ENCODE measurements at places on chromosomes 16 and 17.

DNA sequence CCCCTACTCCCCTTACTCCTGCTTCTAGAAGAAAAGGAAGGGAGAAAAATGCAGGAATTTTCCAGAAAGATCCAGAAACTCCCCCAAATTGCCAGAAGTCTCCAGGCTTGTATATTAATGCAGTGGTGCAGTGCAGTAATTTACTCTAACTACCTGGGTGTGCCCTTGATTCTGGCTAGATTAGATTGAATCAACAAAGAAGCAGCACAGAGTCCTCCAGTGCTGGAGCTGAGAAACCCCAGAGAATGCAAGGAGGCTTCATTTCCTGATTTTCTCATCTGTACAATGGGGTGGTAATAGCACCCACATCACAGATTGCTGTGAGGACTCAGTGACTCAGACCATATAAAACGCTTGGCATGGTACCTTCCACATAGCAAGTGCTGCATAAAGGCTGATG is 247.3 kb upstream of the RPL38 start:
- no peak for DNase-seq

DNA sequence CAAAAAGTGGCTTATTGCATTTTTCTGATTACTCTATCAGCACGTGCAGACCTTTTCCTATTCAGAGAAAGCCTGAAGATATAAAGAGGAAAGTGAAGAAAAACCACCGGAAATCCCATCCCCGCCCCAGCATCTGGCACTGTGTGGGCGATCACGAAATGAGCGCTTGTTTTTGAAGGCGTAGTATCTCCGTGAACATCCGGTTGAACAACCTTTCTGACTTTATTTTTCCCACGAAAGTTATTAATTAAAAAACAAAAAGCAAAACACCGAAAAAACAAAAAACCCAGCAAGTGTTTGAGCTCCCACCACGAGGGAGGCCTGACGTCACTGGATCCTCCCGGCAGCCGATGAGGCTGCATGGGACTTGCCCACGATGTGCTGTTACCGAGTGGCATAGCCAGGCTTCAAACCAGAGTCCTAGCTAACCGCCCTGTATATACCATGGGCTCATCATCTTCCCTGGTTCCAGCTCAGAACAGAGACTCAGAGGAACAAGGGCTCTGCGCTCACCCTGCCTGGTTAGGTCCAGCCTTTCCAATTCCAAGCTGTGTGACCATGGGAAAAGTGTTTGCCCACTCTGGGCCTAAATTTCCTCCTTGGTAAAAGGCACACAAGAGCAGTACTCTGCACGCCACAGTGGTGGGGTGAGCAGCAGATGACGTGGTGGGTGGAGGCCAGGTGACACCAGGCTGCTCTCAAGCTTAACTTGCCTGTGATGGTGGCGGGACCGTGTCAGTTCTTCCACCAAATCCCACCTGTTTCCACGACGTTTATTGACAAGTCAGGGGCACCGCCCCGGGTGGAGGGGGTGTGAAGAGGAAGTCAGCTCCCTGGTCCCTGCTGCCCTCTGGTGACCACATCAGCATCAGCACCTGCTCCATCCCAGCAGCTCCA is 34.3 kb upstream of the IL21R start:
- peak; percentile 85 for DNase-seq

- DNase-seq = no peak
Measured at GRCh38 chr17:39011907-39012468, 44.8 kb upstream of the FBXO47 start.

DNA sequence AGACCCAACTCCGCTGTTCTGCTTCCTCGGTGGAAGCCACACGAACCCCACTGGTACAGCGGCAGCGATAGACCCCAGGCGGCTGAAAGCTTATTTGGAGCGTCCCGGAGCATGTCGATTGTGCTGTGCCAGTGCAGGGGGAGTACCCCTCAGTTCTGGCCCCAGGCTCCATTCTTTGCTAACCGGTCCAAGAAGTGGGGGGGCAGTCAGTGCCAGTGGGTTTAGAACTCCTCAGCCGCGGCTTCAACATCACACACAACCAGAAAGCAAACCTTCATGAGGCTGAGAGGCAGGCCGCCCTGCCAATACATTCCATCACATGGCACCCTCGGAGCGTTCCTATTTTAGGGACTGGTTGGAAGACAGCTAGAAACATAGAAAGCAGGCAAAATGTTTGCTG is 1.7 kb upstream of the MNT start:
- no peak for DNase-seq

- DNase-seq = no peak
Measured at GRCh38 chr16:76222087-76222486, 55.1 kb upstream of the CNTNAP4 start.

- DNase-seq = no peak
Measured at GRCh38 chr16:78177987-78178386, 78.5 kb downstream of the WWOX start.

DNA sequence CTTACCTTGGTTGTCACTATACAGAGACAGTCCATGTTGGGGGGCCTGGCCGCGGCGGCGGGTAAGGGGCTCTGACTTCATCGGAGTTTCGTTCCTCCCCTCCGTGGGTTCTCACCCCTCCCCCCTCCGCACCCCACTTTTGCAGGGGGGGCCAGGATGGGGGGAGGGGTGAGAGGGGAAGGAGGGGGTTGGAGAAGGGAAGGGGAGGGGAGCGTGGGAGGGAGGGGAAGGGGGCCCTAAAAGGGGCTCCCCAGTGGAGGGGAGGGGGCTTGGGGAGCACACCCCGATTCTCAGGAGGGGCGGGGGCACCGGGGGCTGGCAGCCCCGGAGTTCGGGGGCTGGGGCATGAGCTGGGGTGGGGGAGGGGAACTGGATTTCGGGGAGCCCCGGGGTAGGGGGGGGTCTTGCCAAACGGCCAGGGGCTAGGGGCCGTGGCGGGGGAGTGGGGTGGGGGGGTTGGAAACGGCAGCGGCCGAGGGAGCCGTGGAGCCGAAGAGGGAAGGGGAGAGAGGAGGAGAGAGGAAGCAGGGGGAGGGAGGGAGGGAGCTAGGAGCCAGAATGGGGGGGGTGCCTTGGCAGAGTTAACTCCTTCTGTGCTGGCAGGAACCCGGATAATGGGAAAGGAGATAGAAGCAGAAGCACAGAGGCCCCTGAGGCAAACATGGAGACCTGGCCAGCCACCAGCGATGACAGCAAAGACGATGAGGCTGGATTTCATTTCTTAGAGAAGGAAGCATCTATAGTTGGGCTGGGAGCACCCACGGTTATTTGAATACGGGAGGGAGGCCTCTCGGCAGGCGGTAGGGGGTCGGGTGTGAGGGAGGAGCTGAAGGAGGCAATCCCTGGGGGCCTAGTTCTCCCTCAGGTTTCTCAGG is 2.3 kb downstream of the DLG4 start:
- no peak for DNase-seq

GRCh38 chr16:86576591-86577313 is 1.6 kb upstream of the FOXL1 start:
- no peak for DNase-seq

GRCh38 chr17:310111-311010 is 42.2 kb downstream of the RPH3AL start:
- no peak for DNase-seq

DNA sequence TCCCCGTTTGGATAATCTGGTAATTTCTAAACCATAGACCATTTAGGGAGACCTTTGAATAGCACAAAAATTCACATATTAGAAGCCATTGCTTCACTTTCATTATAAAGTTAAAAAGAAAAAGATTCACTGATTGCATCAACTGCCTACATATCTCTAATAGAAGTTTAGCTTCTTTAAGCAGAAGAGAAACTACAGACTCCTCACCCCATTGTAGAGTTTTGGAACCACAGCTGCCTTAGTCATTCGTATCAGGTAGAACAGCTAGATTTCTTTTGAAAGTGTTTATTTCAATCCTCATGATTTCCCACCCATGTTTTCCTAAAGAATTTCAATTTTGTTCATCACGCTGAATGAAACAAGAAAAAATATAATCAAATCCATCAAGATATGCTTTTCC is 144.8 kb downstream of the CDH8 start:
- no peak for DNase-seq
